HT1080 (cell line): ENCODE measurements at places on chromosomes 1 and 21.

- DNase-seq: no peak
Measured at GRCh38 chr1:52654063-52654462, 21.1 kb downstream of the SHISAL2A start.

- DNase-seq: no peak
Measured at GRCh38 chr1:17319561-17320350, 11.8 kb downstream of the PADI4 start.

- DNase-seq: no peak
Measured at GRCh38 chr21:41316200-41317062, at the start of gene FAM3B. Gene FAM3B, plus strand, starts transcription at chr21:41316801. Its CDS starts 79 bp downstream, at chr21:41316880.

DNA sequence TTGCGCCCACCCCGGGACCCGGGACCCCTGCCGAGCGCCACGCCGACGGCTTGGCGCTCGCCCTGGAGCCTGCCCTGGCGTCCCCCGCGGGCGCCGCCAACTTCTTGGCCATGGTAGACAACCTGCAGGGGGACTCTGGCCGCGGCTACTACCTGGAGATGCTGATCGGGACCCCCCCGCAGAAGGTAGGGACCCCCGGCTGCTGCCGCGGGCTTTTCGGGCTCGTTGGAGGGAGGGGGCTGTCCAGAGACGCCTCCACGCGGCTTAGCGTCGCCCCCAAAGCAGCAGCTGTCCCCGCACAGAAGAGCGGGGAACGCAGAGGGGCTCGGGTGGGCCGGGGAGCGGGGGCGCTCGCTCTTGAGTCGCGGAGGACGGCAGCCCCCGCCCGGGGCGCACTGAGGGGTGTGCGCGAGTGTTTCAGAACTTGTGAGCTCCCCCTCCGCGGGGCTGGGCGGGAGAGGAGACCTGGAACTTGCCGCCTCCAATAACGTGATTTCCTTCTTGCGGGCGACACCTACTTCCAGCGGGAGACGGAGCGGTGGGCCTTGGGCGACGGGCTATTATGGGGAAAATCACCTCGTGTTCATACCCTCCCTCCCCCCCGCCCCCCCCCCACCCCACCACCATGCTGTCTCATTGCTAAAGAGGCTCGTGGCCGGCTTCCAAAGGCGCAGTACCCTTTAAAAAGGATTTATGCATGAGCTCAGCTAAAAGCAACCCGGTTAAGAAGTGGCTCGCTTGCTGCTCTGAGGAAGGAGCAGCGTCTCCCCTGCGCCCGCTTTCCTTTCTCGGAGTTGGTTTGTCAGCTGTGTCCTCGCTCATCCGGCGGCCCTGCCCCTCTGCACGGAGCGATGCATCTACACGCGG lies 664 bp downstream of the BACE2 start:
- DNase-seq: peak; percentile 48

DNA sequence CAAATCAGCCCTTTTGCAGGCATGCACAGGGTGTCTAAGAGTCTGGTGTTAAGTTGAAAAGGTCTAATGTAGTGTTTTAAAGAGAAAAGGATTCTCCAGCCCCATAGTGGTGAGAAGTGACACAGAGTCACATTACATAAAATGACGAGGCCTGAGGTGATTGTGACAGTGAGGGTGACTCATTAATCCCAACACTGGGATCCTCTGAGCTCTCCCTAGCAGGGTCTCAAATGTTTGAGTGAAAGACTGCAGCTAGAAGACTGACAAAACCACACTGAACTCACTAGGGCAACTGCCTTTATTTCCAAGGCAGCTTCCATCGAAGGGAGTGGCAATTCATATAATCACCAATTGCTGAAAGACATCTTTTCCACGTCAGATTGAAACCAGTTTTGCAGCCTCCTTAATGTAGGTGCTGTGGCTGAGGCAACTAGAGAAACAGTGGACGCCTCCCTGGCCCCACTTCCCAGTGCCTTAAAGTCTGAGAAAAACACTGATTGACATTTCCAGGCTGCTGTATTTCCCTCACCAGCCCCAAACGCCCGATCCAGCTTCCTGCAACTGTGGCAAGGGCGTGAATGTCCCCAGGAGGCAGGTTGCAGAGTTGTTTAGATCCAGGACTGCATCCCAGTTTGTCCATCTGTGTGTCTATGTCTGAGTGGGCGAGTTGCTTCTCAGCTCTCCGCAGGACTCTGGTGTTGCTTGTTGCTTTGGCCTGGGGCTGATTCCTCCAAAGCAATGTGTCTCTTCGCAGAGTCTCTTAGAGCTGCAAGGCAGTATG lies 81.4 kb downstream of the RUNX1 start:
- peak; percentile 72 for DNase-seq

DNA sequence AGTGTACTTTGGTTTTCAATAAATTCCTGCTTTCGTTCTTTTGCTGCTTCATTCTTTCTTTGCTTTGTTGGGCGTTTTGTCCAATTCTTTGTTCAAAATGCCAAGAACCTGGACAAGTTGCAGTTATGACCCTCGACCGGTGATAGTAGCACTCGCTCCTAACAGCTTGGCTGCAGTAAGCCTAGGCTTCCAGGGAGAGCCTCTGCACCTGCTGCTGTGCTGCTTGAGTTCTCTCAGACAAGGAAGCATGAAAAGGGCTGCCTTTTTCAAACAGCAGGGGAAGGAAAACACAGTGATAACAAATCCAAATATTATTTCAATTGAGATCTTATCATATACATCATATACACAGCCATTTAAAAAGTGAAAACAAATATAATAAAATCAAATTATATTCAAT lies 12.8 kb upstream of the RIPK4 start:
- no peak for DNase-seq

DNA sequence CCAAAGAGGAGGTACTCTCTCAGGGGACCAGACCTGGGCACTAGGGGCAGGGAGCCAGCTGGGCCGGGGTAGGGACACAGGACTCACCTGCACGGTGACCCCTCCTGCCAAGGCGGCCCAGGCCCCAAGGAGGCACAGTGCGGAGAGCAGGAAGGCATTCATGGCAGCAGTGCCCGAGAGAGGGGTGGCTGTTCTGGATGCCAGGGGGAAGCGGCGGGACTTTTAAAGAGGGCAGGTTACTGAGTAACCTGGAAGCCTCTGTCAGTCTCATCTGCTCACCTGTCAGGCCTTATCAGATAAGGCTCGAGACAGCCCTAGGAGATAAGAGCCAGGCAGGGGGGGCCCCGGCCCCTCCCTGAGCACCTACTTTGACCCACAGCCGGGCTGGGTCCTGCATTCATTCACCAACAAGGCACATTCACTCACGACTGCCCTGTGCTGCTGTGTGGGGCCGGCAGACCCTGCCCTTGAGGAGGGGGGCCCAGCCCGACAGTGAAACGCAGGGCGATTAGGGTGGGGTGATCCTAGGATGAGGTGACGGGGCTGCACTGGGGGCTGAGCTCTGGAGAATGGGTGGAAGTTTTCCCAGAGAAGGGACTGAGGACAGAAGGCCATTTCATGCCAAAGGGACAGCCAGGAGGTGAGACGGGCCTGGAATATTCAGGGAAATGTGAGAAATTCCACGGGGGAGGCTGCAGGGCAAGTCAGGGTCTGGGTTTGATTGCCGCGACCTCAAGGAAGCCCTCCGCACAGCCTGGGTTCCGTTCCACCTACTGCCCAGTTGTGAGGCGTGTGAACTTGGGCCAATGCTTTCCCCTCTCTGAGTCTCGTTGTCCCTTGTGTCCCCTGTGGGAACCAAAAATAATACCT lies at the start of gene GUCA2A:
Gene GUCA2A, minus strand, starts transcription at position 195 of the 870 bp plus-strand sequence. Its CDS starts 33 bp downstream, at position 162.
- DNase-seq: no peak

GRCh38 chr1:85297855-85298629 lies 21.6 kb upstream of the BCL10 start:
- peak; percentile 98 for DNase-seq

DNA sequence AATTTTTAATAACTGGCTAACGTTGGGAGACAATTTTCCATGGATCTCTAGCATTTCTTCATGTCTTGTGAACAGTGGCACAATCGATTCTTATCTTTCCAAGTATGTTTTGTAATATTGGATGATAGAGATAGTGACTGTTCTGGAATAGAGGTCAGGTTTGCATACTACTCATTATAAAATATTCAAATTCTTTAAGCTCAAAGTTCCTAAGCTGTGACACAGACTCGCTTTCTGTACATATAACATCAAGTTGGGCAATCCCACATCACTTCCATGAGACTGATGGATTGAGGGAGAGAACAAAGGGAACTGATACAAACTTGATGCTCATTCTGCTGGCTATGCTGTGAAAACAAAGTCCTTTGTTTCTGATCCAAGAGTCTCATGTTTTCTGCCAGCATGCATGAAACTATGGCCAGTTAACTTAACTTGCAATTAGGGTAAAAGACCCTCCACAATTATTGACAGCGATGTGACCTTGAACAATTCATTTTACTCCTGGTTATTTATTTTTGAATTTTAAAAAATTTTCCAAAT lies 392.4 kb downstream of the TTLL7 start:
- no peak for DNase-seq

- DNase-seq: no peak
Measured at GRCh38 chr1:38062361-38063288, 16.0 kb upstream of the POU3F1 start.

- DNase-seq: no peak
Measured at GRCh38 chr1:18565321-18565720, 65.3 kb upstream of the PAX7 start.

DNA sequence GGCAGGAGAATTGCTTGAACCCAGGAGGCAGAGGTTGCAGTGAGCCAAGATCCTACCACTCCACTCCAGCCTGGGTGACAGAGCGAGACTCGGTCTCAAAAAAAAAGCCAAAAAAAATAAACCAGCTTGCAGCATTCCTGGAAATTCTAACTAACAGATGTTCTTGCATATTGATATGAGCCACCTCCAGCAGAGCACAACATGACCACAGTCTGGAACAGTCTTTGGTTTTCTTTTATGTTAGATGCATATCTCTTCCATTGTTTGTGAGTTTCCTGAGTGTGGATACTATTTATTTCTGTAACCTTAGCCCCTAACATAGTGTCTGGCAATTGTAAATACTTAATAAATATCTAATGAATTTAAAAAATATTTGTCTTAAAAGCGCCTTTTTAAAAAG lies 23.9 kb downstream of the IFNAR1 start:
- DNase-seq: no peak

DNA sequence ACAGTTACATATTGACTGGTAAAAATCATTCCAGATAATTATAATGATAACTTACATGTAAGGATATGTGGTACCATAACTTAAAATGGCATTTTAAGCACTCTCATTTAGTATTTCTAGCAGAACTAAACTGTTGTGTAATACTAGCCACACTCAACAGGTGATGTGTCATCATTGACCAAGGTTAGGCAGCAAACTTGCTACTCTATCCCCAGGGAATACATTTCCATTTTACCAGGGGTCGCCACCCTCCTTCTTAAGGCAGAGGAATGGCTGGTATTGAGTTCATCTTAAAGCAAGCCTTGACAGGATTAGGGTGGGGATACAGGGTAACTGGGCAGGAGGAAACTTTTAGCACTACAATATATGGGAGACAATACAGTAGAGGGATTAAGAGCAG lies 259.8 kb upstream of the CAMK1G start:
- peak; percentile 25 for DNase-seq

DNA sequence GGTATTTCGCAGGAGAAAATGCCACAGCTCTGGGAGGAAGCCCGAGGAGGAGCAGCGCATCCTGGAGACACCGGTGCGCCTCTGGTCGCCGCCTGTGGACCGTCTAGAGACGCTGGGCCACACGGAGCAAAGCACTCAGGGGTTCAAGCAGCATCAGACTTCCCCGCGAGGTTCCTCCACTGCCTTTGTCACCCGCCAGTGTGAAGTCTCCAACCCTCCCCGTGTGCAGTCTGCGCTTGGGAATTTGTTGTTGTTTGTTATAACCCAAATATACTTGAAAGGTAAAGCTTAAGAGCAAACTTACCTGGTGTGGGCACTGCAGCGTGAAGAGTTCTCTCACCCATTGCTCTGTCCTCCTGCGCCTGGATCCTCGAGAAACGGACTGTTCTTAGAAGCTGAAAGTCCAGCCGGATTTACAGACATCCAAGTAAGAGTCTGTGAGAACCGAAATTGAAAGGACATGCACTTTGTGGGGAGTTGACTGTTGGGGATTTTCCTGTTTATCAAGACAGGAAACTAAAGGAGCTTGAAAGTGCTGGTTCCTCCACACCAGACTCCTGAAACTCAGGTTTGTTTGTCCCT lies at the start of gene GBP4:
Gene GBP4, minus strand, starts transcription at position 452 of the 582 bp plus-strand sequence. Its CDS starts 108 bp downstream, at position 344.
- no peak for DNase-seq

DNA sequence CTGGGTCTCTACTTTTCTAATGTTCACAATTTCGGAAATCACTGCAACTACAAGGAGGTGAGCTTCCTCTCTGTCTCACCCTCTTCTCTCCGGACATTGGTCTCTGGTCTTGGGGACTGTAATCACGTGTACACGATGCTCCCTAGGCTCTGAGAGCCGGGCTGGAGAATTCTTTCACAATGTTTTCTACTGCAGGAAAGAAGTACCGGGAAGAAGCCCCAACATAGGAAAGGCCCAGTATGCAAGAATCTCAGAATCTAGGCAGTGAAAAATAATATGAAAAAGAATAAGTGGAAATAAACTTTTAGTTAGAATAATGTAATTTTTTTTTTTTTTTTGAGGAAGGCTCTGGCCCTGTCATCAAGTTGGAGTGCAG lies 13.5 kb upstream of the HJV start:
- DNase-seq: no peak

DNA sequence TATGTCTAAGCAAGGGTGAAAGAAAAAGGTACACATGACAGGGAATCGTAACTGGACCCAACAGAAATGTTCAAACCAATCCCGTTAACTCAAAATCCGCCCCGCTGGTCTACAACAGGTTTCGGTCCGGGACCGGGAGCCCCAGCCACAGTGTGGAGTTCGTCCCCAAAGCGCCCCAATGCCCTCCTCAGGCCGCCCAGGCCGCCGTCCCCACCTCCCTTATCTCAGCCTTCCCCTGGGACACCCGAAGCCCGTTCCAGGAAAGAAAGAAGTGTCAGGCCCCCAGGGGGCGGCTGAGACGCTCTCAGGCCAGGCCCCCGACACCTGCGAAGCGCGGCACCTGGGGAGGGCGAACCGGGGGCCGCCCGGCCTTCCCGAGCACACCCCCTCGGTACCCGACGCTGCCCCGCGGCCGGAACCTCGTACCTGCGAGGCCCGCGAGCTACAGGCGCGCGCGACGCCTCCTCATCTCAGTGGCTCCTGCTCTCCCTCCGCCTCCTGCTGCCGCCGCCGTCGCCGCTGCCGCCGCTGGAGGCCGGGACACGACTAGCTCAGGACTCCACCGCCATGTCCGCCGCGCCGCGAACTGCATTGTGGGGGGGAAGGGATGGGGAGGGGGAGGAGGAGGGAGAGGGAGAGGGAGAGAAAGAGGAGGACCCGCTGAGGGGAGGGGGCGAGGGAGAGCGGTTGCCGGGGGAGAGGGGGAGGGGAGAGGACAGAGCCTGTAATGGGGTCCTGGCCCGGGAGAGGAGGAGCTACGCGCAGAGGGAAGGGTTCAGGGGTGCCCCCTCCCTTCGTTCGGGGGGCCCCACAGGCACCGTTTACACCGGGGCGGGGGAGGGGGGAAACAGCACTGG lies at the start of gene TUT4:
Gene TUT4, minus strand, starts transcription at position 588 of the 857 bp plus-strand sequence. CDS start 26,812 bp downstream, outside the sequence.
- DNase-seq: peak; percentile 55

DNA sequence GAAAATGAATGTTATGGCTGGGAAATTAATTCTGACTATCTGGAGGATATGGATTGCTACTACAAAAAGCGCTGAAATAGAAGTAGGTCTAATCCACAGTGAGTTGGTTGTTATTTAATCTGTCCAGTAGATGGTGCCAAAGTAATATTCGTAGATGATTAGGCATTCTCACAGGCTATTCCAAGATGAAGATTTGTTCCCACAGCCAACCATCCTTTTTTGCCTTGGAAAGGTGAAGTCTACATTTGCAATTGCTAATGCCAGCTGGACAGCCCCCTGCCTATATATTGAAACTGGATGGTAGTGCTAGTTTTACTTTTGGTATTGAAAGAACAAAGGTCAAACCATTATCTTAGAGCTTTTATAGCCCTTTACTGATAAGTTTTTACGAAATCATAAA lies 43.8 kb downstream of the RBM11 start:
- peak; percentile 37 for DNase-seq

GRCh38 chr1:159923203-159924024 lies 1.9 kb downstream of the TAGLN2 start:
- DNase-seq: peak; percentile 86
